ENCODE measurements at places on chromosomes 12 and 14.

GRCh38 chr14:85079842-85080730 lies 449.9 kb upstream of the FLRT2 start:
- DNase-seq, result no peak

- DNase-seq, result no peak
Measured at GRCh38 chr12:92650228-92650822, 52.5 kb upstream of the PLEKHG7 start.

DNA sequence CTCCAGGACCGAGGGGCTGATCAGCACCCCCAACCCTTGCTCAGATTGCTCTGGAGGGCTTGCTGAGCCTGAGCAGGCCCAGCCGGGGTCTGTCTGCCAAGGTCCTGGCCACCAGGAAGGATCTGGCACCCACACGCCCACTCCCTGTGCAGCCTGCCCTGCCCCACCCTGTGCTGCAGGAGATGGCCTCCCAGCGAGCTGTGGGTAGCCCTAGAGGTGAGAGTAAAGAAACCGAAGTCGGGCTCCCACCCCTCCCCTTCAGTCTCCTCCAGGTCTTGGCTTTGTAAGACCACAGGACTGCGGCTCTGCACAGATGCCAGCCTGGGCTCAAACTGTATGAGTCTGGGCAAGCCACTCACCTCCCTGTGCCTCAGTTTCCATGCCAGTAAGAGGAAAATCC lies 307.8 kb downstream of the BCL11B start:
- DNase-seq, result no peak

DNA sequence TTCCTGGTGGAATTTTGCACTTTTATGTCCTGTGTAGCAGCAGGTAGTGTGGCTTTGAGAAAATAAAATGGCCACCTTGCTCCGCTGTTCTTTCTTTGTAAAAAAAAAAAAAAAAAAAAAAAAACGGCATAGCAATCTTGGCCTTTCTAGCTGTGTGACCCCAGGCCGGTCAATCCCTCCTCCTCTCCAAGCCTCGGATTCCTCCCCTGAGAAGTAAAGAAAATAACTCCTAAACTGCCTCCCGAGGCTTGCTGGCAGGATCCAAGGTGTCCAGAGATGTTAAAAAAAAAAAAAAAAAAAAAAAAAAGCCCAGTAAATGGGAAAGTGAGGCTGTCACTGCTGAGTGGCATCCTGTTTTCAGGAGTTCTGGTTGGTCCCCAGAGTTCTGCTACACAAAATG lies 23.9 kb upstream of the MAP1LC3B2 start:
- no peak for DNase-seq

- no peak for DNase-seq
Measured at GRCh38 chr12:109718390-109718789, 4.8 kb downstream of the FAM222A start.

DNA sequence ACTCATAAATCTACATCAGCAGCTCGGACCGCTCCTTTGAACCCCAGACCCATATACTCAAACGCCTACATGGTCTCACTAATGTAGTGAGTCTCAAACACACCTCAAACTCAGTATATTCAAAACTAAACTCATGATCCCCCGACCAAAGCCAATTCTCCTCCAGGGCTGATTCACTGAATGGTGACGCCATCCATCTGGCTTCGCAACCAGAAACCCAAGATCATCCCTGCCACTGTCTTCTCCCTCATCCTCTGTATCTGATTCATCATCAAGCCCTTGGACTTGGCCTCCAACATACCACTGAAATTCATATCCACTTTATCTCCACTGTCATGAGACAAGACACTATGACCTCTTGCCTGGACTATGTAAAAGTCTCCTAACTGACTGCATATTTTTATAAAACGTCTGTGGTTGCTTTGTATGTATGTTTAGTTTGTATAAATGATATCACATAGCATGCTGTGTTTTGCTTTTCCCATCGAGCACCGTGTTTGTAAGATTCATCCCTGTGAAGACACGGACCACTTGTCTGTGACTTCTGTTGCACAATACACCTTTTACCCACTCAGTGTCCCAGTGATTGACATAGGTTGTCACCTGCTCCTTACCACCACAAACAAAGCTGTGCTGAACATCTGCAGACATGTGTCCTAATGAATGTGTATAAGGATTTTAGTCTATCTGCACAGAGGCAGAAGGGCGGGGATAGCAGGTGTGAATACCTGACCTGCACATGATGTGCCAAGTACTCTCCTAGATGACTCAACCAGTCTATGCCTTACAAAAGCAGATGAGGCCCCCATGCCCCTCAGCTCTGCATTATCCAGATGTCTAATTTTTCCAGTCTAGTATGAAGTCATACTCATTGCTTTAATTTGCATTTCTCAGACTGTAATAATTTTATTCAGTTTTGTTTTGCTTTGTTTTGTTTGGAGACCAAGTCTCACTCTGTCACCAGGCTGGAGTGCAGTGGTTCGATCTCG lies 76.9 kb downstream of the VWF start:
- no peak for DNase-seq

GRCh38 chr12:7601406-7601805 lies 64.3 kb downstream of the APOBEC1 start:
- DNase-seq, result no peak

- no peak for DNase-seq
Measured at GRCh38 chr12:62717643-62718042, 217.3 kb downstream of the PPM1H start.
